ENCODE measurements at places on chromosomes 3 and 15.

DNA sequence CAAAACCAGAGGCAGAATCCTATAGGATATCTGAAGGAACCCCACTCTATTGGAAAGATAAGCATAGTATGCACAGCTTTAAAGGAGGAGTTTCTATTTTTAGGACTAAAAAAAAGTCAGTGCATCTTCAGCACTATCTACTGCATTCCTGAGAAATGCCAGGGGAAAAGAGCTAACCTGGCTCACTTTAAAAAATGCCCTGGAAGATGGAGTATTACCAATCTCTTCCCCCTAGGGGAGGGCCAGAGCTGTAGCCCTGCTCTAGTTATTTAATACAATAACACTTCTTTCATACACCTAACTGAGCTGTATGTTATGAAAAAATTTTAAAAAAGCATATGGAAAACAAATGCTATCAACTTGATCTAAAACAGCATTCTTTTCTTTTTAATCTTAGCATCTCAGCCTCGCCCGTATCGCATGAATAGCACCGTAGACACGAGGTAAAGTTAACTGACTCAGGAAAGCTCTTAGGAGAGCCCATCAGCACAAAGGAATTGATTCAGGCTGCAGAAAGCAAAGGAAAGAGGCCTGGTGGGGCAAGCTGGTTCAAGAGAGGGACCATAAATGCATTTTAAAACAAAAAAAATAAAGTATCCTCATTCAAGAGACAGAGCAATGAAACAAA, 50.2 kb downstream of the TGM4 start:
- no peak for DNase-seq

GRCh38 chr15:69665641-69666111, 213.1 kb downstream of the RPLP1 start:
- DNase-seq: no peak

GRCh38 chr3:133830071-133830470, 24.5 kb downstream of the SRPRB start:
- DNase-seq: no peak

- DNase-seq: no peak
Observed at GRCh38 chr3:61892891-61893290, 331.5 kb downstream of the PTPRG start.

DNA sequence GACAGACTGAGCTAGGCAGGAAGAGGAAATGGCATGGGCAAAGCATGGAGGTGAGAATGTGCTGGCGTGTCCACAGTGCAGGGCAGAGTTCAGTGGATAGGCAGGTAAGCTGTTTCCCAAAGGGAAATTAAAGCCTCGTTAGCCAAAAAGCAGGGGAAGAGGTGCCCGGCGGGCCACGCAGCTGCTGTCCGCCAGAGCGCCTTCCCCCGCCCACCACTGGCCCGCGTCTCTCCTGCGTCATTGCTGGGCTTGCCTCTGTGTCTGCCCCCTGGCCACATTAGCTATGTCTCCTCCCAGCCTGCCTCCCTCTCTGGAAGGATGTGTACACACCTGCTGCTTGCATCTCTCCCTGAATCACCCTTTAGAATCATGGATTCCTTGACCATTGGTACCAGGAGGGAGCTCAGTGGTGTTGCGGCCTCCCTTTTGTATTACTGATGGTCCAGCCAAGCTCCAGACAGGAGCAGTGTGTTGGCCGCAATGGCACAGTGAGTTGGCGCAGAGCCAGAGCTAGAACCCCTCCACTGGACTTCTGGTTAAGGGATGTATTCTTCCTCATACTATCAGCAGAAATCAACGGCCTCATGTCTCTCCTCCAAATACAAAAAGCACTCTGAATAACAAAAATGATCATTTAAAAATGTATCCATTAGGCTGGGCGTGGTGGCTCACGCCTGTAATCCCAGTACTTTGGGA, 26.6 kb downstream of the SLC28A1 start:
- peak; percentile 86 for DNase-seq

GRCh38 chr15:98311566-98312188, 336.7 kb upstream of the IGF1R start:
- peak; percentile 11 for DNase-seq

DNA sequence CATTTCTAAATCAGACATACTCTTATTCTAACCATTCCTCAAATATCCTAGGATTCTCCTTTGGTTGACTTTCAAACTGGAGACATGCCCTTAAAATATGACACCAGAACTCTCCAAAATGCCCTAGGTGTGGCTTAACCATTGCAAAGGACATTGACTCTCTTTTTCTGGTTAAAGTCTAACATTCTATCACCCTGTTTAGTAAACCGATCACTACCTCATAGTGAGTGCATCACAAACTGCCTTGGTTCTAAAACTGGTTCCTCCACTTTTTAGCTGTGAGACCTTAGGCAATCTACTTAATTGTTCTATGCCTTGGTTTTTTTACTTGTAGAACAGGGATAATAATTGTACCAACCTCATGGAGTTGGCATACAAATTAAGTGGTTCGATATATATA, 224.3 kb downstream of the CDIN1 start:
- DNase-seq: no peak

GRCh38 chr3:121574449-121574848, 6.7 kb downstream of the ARGFX start:
- DNase-seq: peak; percentile 32

Data from SHP77 treated with DMSO at 0.1 percent for 48 hours (cell line).